ENCODE measurements at places on chromosomes 2 and 18.

DNA sequence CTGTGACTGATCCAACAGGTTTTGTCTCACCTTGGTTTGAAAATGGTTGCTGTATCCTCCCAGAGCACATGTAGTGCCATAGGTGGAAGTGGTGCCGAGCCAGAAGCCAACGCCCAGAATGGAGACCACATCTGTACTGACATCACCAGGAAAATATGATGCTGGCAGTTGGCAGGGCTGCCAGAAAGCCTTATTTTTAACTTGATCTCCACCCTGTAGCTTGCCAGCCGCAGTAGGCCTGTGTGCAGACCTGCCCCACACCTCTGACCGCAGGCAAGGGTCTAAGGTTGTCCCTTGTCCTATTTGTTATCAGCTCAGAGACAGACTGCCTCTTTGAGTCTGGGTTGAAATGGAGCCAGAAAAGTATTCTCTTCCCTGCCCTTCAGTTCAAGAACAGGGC is 123.5 kb upstream of the EML6 start:
- no peak for DNase-seq

GRCh38 chr18:50937183-50937582 is 30.7 kb upstream of the ELAC1 start:
- DNase-seq: no peak

GRCh38 chr2:210561475-210561874 is 5.1 kb downstream of the CPS1 start:
- DNase-seq: no peak

GRCh38 chr2:126239320-126239955 is 416.5 kb upstream of the GYPC start:
- no peak for DNase-seq

DNA sequence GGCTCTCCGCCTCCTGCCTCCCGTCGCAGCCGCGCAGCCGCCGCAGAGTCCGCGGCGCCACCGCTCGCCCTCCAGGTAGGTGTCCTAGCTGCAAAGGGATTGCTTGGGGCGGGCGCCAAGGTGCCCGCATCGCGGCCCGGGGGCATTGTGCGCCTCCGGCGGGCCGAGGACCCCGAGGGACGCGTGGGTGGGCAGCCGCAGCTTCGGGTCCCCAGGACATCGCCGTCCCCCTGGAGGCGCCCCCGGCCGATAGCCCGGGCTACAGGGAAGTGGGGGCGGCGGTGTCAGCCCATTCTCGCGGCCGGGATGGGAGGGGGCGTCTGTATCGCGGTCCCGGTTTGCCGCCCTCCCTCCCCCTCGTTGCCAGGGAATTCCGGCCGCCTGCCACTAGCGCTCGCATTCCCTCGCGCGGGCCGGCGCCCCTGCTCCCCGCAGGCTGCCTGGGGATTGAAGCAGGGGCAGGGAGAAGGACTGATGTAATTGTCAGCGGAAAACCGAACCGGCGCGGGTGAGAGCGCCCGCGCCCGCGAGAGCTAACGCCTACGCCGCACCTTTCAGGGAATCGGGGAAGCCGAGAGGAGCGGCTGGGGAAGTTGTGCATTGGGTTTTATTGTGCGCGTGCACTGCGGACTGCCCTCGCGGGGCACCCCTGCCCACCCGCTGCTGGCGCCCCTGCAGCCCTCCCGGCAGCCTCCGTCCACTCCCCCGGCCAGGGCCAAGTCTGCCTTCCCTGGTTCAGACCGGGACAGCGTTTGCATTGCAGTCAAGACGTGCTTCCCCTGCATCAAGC is 483 bp downstream of the OSBPL6 start:
- DNase-seq: peak; percentile 47

DNA sequence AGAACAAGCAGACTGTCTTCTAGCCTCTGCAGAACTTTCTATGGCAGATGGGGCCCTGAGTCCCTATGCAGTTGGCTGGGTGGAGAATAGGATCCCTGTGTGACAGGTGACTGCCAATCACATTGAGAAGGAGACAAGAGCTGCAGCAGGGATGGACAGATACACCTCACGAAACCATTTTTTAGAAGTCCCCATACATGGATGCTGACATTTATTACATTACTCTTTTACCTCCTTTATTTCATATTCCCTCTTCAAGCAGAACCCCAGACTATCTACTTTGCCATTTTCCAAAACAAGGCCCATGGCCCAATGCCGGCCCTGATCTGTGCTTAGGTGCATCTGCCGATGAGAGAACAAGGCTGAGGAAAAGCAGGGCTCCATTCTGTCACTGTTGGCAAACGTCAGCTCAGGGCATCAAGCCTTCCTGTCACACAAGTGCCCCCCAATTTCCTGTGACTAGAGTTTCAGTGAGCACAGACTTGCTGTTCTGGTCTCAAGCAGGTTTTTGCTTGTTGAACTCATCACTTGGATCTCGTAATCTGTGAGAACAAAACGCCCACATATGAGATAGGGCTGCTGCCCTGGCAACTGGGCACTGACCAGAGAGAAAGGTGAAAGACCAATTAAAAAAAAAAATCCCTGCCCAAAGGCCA is 35.8 kb downstream of the LOXHD1 start:
- no peak for DNase-seq

Data from T47D (cell line).